T47D (cell line): ENCODE measurements at places on chromosomes 7 and 10.
A peak's percentile ranks its signal among the peaks of the same experiment; 100 is the strongest.

DNA sequence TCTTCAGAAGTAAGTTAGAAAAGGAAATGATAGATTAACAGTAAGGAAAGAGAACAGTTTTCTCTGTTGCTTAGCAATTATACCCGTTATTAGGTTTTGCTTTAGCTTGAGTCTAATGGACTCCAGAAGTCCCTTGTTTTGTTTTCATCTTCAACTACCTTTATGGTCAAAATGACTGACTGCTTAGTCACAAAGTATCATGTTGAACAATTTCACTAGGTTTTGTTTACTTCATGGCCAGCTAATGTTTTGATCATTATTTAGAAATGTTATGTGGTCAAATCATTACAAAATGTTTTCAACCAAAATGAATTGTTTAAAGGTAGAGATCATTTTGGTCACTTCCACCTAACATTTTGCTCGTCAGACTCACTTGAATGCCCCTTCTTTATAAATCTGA, 1.9 kb downstream of the UBN2 start:
- no peak for DNase-seq

DNA sequence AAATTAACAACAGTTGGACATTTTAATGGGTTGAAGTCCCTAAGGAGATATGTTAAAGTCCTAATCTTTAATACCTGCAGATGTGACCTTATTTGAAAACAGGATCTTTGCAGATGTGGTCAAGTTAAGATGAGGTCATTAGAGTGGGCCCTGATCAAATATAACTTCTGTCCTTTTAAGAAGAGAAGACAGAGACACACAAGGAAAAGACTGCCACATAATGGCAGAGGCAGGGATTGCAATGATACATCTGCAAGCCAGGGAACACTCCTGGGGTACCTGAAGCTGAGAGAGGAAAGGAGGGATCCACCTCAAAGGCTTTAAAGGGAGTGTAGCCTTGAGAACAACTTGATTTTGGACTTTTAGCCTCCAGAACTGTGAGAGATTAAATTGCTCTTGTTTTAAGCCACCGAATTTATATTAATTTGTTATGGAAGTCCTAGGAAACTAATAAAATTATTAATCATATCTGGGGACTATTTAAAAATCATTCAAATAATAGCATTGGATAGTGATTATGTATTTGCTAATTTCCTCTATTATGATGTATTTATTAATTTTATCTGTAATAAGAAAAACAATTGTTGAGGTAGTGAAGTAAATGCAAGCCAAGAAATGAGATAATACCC, 700.0 kb upstream of the PCDH15 start:
- DNase-seq, result peak; percentile 22

- no peak for DNase-seq
Measured at GRCh38 chr7:43198599-43199090, 86.2 kb downstream of the HECW1 start.

- no peak for DNase-seq
Measured at GRCh38 chr10:69870591-69870990, 68.9 kb downstream of the COL13A1 start.

DNA sequence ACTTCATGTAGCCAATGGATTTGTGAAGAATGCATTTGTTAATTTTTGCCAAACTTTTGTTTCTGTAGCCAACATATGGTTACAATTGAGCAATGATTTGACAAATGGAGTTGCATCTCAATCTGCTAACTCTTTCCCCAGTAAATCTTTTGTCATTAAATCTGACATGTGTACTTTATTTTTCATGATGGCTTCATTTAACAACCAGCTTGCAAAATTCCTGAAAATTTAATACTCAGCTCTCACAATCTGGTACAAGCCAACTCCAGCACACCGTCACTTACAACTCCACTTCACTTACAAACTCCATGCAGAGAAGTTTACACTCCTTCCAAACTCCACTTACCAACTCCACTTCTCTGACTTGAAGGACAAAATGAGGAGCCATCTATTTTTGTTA, 26.5 kb upstream of the HIBADH start:
- DNase-seq, result no peak

DNA sequence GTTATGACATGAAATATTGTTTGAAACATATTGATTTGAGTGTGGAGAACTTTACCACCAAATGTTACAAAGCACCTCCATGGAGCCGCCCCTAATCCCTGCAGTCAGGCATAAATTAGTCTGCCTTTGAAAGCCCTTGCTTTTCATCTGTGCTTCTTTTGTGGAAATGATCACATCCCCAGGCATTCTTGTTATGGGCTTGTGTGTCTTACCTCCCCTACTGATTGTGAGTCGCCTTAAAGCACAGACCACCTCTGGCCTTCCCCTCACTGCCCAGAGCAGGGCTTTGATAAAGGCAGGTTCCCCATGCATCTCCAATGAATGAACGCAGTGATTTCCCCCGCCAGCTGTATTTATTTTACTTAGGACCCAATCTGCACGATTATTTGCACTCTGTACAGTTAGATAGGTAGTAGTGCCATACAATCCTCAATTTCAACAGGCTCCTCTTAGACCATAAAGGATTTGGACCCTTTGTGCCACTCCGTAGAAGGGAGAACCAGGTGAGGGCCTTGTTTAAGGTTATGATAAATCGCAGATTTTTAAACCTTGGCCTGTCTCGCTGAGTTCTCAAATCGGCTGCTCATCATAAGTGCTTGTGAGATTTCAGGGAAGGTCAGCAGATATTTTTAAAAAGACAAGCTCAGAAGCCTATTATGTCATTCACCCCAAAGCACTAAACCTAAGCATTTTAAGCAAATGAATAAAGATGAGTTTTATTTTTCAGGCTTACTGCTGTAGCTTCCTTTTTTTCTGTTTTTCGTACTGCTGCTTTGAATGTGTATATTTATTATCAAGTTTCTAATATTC, 107.8 kb downstream of the CUBN start:
- no peak for DNase-seq

DNA sequence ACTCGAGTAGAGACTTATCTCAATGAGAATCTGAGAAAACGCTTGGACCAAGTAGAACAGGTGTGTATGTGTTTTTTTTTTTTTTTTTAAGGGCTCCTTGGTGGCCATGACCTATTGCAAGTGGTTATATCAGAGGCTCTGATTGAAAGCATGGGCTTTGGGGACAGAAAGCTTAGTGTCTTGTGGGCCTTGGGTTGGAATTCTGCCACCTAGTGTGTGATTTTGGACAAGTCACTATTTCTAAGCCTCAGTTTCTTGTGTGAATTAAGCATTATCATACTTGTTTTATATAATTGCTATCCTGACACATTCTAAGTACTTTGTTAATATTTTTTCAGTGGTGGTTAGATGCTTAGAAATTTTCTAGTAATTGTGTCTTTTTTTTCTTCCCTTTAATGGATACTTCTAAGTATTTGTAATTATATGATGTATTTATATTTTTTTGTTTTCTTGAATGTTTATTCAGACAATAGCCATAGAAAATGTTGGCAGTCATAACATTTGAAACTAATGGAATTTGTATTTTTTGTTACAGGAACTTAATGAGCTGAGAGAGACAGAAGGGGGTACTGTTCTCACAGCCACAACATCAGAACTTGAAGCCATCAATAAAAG, 33.1 kb downstream of the SMC3 start:
- peak; percentile 66 for DNase-seq

GRCh38 chr7:93914581-93915066, 6.9 kb upstream of the GNG11 start:
- no peak for DNase-seq

GRCh38 chr10:80137031-80137862, 4.7 kb downstream of the PLAC9 start:
- no peak for DNase-seq

GRCh38 chr7:22640269-22640668, 86.7 kb upstream of the IL6 start:
- DNase-seq, result no peak

GRCh38 chr10:43976292-43976691, 327.6 kb upstream of the ZNF32 start:
- no peak for DNase-seq

- no peak for DNase-seq
Measured at GRCh38 chr10:18456984-18457383, 194.4 kb downstream of the NSUN6 start.

- DNase-seq, result no peak
Measured at GRCh38 chr7:121286742-121287734, 41.8 kb upstream of the WNT16 start.

DNA sequence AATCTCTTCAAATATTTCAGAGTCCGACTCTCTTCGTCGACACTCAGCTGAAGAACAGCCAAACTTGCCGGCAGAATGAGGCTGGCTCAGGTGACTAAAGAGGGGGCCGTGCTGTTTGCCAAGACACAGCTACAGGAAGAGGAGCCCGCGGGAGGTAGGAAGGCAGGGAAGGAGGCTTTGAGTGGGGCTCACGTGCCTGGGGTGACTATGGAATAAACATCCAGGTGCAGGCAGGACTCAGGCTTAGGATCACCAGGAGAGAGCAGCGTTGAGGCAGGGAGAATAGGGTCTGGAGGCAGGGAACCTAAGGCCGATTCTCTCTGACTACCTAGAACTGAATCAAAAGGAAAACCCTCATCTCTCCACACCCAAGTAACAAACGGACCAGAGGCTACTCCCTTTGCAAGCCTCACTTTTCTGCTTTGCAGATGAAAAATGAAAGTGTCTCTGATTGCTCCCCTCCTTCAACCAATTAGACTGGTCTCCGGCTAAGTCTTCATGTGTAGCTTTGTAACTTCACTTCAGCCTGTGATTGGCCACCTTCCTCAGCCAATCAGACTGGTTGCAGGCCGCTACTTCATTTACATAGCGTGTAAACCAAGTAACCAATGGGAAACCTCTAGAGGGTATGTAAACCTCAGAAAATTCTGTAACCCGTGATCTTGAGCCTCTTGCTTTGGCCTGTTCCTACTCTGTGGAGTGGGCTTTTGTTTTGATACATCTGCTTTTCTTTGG, 19.7 kb upstream of the BNIP3 start:
- peak; percentile 94 for DNase-seq

DNA sequence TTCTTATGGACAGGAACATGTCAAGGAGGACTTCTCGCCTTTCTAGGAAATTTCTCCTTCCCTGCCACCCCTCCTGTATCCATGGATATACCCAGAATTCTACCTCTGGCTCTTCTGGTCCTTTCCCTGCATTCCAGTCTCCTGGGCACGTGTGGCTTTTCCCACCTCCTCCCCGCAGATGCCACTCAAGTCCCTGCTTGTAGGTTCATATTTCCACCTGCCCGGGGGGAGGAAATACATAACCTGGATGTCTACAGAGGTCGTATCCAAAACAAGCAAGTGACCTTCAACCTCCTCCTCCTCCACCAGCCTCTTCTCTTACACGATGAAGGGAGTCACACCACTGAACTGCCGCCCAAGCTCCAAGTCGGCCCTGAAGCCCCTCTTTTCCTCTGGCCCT, 20.7 kb downstream of the FGFR2 start:
- DNase-seq, result peak; percentile 36

- no peak for DNase-seq
Measured at GRCh38 chr10:77016278-77016815, 621.3 kb downstream of the KCNMA1 start.

- DNase-seq, result no peak
Measured at GRCh38 chr7:84837405-84837804, 349.5 kb downstream of the SEMA3D start.

DNA sequence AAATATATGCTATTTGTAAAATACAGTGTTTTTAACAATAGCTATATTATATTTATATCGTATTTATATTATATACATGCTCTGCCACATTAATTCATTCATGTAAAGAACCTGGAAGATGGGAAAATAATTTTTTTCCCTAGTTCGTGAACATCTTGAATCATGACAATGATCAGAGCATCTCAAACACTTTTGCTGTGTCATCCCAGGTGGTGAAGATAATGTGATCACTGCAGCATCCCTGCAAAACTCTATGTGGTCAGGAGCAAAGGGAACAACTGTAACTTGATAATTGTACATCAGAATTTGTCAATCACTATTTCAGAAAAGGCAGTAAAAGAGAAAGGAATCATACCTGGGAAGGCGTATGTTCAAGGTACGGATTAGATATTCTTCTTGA, 39.3 kb downstream of the RAPGEF5 start:
- no peak for DNase-seq

DNA sequence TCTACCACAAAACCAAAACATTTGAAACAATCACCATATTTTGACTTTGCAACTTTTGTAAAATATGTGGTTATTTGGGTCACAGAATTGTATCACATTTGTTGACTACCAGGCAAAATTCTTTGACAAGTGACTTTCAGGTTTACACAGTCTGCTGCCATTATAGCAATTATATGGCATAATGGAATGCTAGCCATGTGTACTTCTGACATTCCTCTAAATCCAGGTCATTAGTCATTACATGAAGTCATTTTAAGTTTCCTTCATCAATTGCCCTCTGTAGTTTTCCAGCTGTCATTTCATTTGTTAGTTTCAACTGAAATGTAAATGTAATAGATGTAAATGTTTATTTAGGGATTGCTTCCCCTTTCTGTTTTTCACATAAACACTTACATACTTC, 137.5 kb downstream of the IMMP2L start:
- peak; percentile 19 for DNase-seq

DNA sequence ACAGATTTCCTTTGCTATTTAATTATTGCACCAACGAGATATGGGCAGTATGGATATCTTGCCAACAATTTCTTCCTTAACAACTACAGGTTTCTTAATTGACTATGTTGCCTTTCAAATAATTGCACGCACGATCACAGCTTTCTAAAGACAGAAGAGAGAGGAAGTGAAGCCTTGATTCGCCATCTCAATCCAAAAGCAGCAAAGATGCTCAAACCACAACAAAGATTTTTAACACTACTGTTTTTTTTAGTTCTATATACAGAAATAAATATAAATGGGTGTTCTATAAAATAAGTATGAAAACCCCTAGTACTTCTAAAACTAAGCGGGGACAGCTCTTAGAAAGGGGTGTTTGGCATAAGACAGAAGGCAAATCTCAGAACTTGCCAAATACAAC, 251.3 kb downstream of the SFMBT2 start:
- DNase-seq, result no peak

GRCh38 chr7:3973264-3973663, 672.2 kb downstream of the SDK1 start:
- no peak for DNase-seq

- no peak for DNase-seq
Measured at GRCh38 chr7:108440613-108441012, 15.6 kb downstream of the NRCAM start.

GRCh38 chr10:93576888-93577287, 10.4 kb downstream of the FFAR4 start:
- no peak for DNase-seq

- DNase-seq, result peak; percentile 90
Measured at GRCh38 chr7:23759671-23760391, 49.8 kb downstream of the STK31 start.

DNA sequence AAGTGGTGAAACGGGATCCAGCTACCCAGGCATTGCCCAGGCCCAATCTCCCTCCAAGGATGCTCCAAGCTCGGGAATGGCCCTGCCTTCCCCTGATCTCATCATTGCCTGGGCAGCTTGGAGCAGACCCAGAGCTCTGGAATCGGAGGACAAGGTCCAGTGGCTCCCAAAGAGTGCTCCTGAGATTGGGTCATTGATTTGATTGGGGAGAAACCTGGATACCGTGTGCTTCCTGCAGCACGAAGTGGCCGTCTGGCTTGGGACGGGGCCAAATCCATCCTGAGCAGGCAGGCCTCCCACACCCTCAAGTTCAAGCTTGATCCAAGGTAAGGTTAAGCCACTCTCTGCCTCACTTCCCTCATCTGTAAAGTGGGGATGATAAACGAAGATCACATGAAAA, 69.9 kb downstream of the OAT start:
- DNase-seq, result no peak
